ENCODE measurements at places on chromosomes 5 and 9. TPM values are rescaled to one million over a fixed set of nuclear protein-coding genes. Genes with fewer than 3 reads are reported as not detected.
A peak's percentile ranks its signal among the peaks of the same experiment; 100 is the strongest.

DNA sequence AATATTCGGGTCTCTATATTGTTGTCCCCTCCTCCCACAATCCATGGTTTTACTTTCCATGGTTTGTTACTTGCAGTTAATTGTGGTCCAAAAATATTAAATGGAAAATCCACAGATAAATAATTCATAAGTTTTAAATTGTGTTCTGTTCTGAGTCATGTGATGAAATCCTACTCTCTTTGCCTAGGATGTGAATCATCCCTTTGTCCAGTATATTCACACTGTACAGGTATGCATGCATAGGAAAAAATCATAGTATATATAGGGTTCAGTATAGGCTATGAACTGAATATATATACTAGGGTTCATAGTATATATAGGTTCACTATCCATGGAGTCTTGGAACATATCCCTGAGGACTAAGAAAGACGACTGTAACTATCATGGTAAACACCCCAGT lies 19.6 kb downstream of the INSYN2B start:
- no peak for DNase-seq

GRCh38 chr5:95283761-95284571 lies 928 bp downstream of the MCTP1 start:
- DNase-seq = peak; percentile 79

- no peak for DNase-seq
Observed at GRCh38 chr9:28981129-28981528, 1407.8 kb upstream of the C9orf72 start.

DNA sequence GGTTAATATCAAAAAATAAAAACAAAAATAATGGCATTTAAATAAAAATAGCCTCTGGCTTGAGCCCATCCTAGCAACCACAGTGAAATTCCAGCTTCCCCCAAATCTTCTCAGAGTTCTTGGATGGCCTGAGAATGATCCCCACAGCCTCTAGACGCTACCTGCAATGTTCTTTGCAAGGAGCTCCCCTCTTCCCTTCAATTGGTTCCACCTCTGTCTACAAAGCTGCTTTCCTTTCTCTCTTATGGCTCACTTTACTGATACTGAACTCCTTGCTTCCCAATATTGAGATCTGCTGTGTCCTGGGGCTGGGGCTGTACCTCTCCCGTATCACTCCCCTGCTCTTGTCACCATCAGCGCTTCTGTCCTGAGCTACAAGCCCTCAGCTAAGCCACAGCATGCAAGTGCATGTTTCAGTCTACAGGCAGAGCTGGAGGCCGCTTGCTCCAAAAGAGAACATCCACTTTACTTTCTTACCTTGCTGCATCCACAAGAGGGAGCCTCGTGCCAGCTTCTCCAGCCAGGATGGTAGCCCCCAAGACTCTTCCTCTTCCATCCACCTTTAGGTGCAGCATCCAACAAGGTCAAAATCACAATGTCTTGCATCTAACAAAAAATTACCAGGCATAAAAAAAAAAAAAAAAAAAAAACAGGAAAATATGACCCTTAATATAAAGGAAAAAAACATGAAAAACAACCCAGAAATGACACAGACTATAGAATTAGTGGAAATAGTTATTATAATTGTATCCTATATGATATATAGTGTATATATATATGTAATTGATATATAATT lies 57.4 kb upstream of the PRSS3 start:
- peak; percentile 83 for DNase-seq

DNA sequence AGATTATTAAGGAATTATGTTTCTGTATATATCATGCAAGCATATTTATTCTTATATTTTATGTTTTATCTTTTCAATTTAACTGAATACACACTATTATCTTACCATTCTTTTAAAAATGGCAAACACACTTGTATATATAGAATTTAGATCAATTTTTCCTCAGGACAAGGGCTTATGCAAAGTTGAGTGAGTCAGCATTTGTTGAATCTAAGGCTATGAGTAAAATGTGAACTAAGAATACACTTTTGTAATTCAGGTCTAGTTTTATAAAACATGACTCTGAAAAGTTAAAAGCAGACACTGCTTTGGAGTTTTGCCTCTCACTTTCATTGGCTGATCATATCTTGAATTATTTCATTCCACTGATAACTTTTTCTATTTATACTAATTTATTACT lies 127.8 kb downstream of the FOCAD start:
- DNase-seq = no peak

DNA sequence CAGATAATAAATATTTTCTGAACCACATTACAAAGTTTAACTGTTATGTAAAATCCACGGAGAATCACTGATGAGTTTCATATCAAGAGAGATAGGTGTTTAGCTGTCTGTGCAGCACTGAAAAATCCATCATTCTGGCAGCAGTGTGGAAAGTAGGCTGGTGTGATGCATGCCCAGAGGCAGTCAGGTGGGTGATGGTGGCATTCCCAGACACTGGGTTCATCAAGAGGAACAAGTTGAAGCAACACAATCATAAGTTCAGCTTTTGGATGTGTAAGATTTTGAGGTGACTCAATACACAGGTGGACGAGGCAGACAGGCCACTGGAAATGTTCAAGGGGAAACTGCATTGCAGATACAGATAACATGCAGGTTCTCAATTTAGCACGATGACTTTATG lies 11.9 kb downstream of the DNAH5 start:
- DNase-seq = no peak

GRCh38 chr9:22285066-22285465 lies 161.6 kb upstream of the DMRTA1 start:
- DNase-seq = no peak

GRCh38 chr9:93223260-93224180 lies 39.6 kb downstream of the WNK2 start:
- no peak for DNase-seq

The PCSK1 gene
- total RNA-seq = 2.0 TPM

The CARTPT gene
- total RNA-seq = not detected

The DPYSL3 gene
- 510 TPM for total RNA-seq
